ENCODE measurements at places on chromosomes 4 and X.

- DNase-seq: no peak
Measured at GRCh38 chr4:163556650-163557391, 62.3 kb downstream of the TMA16 start.

DNA sequence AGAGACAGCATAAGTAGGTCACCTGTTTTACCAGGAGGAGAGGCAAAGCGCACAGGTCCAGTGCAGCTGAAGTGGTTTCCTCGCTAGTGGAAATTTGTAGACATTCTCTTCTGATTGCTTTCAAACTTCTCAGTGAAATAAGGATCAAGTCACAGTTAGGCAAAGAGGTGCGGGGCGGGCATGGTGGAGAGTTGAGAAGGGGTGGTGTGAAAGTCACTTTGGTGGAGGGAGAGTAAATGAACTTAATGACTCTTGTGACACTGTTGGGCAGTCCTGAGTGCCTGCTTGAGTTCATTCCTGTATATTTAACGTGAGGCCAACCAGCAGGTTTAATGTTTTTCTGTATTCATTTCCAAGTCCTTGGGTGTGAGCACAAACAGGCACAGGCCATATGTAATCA is 235.6 kb downstream of the TRIML1 start:
- no peak for DNase-seq

- no peak for DNase-seq
Measured at GRCh38 chr4:88722276-88722780, 24.7 kb upstream of the NAP1L5 start.

- DNase-seq: no peak
Measured at GRCh38 chrX:44068043-44068442, 94.9 kb upstream of the NDP start.

GRCh38 chr4:176784816-176785215 is 7.9 kb downstream of the VEGFC start:
- DNase-seq: no peak

- DNase-seq: no peak
Measured at GRCh38 chr4:26692014-26692726, 108.3 kb downstream of the TBC1D19 start.

DNA sequence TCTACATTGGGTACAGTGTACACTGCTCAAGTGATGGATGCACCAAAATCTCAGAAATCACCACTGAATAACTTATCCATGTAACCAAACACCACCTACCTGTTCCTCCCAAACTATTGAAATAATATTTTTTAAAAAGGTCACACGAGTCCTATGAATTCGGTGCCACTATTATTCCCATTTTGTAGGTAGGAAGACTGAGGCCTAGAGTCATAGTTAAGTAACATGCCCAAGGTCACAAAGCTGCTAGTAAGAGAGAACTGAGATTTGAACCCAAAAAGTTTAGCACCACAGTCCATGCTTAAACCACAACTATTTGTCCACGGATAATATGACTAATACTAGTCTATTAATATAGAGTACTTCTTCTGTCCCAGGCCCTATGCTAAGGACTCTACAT is 2.7 kb downstream of the ARHGEF6 start:
- no peak for DNase-seq

GRCh38 chrX:74065831-74066390 is 238.1 kb upstream of the ZCCHC13 start:
- DNase-seq: no peak

GRCh38 chrX:21723084-21723483 is 34.8 kb downstream of the SMPX start:
- no peak for DNase-seq

DNA sequence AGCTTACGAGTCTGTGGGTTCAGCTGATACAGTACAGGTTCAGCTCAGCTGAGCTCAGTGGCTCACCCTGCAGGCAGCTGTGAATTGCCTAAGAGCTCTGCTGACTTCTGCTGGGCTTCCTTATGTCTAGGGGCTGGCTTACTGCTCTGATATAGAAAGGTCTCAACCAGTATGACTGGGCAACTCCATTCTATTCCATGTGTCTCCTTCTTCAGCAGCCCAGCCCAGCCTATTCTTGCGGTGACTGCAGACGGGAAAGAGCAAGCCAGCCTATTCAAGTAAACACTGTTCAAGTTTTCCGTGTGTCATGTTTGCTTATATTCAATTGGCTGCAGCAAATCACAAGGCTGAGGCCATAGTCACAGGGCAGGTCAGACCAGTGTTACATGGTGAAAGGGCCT is 615.4 kb upstream of the ZFP42 start:
- no peak for DNase-seq

All from cerebellar nuclear complex (tissue), 1 donor.